Left cardiac atrium (tissue), 4 donors: ENCODE measurements at places on chromosomes 7 and 10. TPM values are rescaled to one million over a fixed set of nuclear protein-coding genes. Genes with fewer than 3 reads are reported as not detected.

CADPS2 gene
- total RNA-seq: 14.4 TPM

DNA sequence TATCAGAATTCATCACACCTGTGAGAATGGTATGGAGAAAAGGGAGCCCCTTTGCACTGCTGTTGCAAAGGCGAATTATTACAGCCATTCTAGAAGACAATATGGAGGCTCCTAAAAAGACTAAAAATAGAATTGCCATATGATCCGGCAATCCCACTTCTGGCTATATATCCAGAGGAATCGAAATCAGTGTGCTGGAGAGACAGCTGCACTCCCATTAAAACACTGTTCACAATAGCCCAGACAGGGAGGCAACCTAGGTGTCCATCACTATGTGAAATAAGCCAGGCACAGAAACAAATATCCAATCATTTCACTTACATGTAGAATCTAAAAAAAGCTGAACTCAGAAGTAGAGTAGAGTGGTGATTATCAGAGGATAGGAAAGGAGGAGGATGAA, 26.0 kb upstream of the GJD4 start:
- DNase-seq: no peak

GRCh38 chr7:80842022-80842790, 76.6 kb downstream of the SEMA3C start:
- DNase-seq: no peak

SAP25 gene
- total RNA-seq: 1.5 TPM

COL28A1 gene
- 8.9 TPM for total RNA-seq

GRCh38 chr10:97543025-97543546, 29.5 kb upstream of the ANKRD2 start:
- DNase-seq: peak; percentile 90

DOCK1 gene
- total RNA-seq: 27.3 TPM

CYP2E1 gene
- total RNA-seq: 1.3 TPM

DNA sequence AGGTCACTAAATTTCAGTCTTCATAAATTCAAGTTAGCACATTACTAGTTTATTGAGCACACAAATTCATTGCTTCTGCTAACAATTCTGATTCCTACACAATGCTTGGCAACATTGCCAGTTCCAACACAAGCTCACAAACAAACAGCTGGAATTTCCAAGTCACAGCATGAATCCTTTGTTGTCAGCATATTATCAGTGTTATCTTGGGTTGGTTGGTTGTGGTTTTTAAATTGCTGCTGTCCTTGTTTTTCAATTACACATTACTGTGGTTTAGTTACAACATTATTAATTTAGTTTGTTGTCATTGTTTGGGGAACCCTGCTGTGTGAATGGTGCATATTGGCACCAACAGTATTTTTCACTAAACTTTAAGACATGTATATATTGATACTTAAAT, 86.0 kb upstream of the ARID5B start:
- no peak for DNase-seq

DNA sequence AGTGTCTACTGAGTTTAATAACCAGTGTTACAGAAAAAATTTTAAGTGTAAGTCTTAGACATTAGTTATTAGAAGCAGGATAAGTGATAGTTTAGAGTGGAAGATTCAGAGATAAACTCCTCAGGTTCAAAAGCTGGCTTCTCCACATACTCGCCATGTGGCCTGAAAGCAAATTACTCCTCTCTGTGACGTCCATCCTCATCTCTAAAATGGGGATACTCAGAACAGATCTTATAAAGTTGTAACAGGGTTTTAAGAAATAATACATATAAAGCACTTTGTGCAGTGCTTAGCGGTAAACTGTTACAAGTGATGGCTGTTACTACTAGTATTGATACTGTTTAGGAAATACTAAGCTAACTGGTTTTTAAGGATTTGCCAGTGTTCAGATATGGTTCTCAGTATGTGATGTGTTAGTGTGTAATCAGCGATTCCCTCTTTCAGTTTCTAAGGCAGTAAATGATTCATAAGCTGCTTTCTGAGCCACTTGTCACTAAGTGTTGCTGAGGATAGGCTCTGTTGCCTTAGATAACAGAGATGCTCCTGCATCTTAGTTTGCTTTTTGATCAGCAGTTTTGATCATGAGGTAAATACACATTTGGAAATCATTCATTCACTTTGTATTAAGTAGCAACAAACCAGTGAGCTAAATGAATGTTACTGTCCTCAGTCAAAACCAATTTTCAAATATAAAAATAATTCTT, 58.7 kb downstream of the CYP51A1 start:
- DNase-seq: no peak

GRCh38 chr7:74084722-74085578, 1.3 kb downstream of the LIMK1 start:
- no peak for DNase-seq

- DNase-seq: peak; percentile 50
Observed at GRCh38 chr7:379456-380138, 89.6 kb downstream of the FOXL3 start.

GRCh38 chr10:36256166-36256565, 614.1 kb upstream of the FZD8 start:
- no peak for DNase-seq

DNA sequence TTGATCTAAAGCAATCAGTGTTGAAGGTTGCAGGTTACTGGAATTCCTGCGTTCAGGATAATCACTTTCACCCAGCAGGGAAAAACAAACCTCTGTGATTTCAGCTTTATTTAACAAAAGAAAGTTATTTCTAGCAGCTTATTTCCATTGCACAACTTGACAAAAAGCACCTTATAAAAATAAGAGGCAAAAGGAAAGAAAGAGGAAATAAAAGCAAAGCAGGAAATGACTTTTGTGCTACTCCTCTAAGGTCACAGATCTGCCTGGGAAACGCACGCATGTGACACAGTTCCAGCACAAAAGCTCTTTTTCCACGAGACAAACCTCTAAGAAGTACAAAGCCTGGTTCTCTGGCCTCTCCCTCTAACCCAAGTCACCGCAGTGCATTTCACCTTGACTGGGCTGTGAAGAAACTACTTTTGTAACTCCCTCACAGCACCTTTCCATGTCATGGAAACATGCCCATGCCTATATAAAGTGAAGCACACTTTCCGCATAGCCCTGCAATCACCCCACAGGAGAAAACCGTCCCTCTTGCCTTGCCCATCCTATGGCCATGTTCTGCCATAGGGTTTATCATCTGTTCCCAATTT, 870 bp downstream of the ANK3 start:
- DNase-seq: no peak

DNA sequence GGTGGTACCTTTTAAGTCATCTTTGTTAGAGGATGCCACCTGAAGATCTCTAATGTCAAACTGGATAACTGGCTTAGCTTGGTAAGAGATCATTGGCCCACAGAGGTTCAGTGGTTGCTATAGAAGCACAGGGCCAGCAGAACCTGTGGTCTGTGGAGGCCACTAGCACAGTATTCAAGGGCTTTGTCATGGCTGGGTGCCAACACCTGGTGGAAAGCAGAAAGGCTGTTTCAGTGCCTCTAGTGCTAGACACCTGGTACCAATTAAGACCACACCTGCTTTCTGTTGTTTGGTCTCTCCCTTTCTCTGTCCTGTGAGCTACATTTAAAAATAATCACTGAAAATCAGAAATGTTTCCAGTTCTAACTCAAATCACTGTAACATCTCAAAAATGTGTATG, 10.0 kb upstream of the PCGF5 start:
- no peak for DNase-seq

IFT22 gene
- 15.7 TPM for total RNA-seq

- no peak for DNase-seq
Observed at GRCh38 chr10:16811765-16812164, 5.5 kb downstream of the RSU1 start.

DNA sequence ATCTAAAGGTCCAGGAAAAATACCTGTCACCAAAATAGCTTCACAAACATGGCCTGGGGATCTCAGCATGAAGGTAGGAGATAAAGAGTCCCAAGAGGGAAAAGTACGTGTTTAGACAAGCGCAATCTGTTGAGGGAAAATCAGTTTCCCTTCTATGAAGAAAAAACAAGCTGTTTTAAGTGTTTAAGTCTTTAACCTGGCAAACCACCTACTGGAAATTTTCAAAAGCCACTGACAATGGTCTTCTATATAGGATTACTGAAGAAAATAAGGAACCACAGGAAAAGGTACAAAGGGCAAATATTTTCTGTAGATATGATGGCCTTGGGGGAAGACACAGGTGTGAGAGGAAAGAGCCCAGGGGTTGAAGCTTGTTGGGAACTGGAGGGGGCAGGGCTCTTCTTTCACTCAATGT, 21.2 kb downstream of the ALDH18A1 start:
- DNase-seq: no peak

TRIM50 gene
- total RNA-seq: 0.56 TPM

DNA sequence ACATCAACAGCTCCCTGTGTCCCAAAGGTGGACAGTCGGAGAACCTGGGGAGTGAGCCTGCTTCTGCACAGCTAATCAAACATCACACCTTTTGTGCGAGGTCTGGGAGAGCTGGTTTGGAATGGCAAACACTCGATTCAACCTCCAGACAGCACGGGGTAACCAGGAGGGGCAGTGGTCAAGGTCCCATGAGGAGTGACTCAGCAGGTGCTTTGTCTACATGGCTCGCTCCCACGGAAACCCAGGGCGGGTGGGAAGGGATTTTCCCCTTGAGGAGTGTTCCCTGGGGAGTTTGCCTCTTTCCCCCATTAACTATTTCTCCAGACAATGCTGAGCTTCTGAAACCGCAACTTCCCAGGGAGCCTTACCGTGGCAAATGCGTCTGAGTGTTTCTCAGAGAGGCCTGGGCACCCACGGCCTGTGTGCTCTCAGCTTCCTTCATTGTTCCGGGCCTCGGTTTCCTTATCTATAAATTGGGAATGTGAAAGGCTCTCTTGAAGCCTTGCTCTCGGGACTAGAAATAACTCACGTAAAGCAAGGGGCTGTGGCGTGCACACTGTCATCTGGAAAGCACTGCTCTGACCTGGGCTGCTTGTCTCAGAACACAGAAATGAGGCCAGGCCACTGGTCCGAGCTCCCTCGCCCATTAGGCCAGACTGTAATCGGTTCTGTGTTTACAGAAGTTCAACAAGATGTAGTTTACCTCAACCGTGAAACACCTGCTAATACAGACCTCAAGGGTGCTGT, 14.0 kb upstream of the GTPBP4 start:
- peak; percentile 11 for DNase-seq

DNA sequence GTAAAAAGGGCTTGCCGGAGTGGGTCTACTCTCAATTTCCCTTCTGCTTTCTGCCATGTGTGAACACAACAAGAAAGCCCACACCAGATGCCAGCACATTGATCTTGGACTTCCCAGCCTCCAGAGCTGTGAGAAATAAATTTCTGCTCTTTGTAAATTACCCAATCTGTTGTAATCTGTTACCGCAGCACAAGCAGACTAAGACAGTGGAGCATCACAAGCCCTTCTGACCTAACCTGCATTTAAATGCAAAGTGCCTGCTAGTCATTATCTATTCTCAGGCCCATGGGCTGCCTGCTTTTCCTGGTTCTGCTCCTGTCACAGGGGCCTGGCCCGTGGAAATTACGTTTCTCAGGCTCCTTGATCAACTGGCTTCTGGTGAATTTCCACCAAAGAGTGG, 199.3 kb upstream of the AUTS2 start:
- DNase-seq: no peak

GRCh38 chr7:139737221-139738100, 40.3 kb downstream of the HIPK2 start:
- DNase-seq: peak; percentile 41
